Myometrial cell (primary cell): ENCODE measurements at places on chromosomes 3 and 15. TPM values are rescaled to one million over a fixed set of nuclear protein-coding genes. Genes with fewer than 3 reads are reported as not detected.

The ENTPD3 gene
- not detected in 2 replicates for total RNA-seq

The GREM1 gene
- total RNA-seq = 2.3 and 4.3 TPM in 2 replicates

The SI gene
- total RNA-seq = not detected in 2 replicates

The KLHL6 gene
- total RNA-seq = not detected in 2 replicates

The CCDC39 gene
- not detected in 2 replicates for total RNA-seq

The MYNN gene
- 9.2 and 17.5 TPM in 2 replicates for total RNA-seq

The TMEM207 gene
- not detected in 2 replicates for total RNA-seq

The CLCN2 gene
- total RNA-seq = 4.6 and 6.3 TPM in 2 replicates

The MAP6D1 gene
- total RNA-seq = 8.9 and 10.4 TPM in 2 replicates

The CHRNA7 gene
- 2.9 TPM in 1 of 2 replicates, not detected in the other for total RNA-seq

The CYP8B1 gene
- not detected in 2 replicates for total RNA-seq

The GRAMD1C gene
- total RNA-seq = 2.0 and 3.9 TPM in 2 replicates

The LRRC49 gene
- total RNA-seq = 5.5 and 17.5 TPM in 2 replicates

The CFAP92 gene
- total RNA-seq = not detected in 2 replicates
